Gastroesophageal sphincter (tissue), 4 donors: ENCODE measurements at places on chromosomes 5 and 9. TPM values are rescaled to one million over a fixed set of nuclear protein-coding genes. Genes with fewer than 3 reads are reported as not detected.

DNA sequence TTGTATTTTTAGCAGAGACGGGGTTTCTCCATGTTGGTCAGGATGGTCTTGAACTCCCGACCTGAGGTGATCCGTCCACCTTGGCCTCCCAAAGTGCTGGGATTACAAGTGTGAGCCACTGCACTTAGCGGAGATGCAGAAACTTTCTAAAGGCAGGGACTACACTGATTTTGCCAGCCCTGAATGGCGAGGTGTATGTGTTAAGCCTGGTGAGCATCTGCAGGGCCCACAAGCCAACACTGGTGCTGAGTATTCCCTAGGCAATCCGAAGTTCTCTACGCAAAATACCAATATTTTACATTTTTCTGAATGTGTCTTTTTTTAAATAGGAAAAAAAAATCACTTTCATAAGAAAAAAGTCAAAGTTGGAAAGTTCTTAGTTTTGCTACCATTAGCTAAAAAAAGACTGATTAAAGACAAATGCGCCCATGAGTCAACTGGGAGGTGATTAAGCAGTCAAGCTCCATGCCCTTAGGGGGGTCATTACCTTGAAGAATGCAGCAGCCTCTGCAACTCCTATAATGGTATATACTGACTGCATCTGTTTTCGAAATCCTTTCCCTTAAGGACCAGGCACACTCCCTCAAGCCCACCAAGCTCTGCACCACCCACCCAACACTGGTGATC is 502.8 kb downstream of the BNC2 start:
- no peak for ATAC-seq

- no peak for ATAC-seq
These were observed 12.6 kb downstream of the PLGRKT start for GRCh38 chr9:5425006-5425628.

GRCh38 chr5:132430746-132431145 is 59.8 kb downstream of the IRF1 start:
- ATAC-seq: no peak

Gene GDF9
- total RNA-seq: 0.37 TPM
